Left lung (tissue), 14 donors: ENCODE measurements at places on chromosomes 7 and 10. TPM values are rescaled to one million over a fixed set of nuclear protein-coding genes. Genes with fewer than 3 reads are reported as not detected.

Gene TSPAN33
- 5.5 TPM for polyA plus RNA-seq

Gene CALHM3
- not detected for polyA plus RNA-seq

Gene ITPRID1
- 0.07 TPM for polyA plus RNA-seq

Gene IKZF1
- 2.1 TPM for polyA plus RNA-seq

Gene KCNH2
- 5.3 TPM for polyA plus RNA-seq

Gene TRPV6
- polyA plus RNA-seq, result 6.0 TPM

Gene PTN
- 82.6 TPM for polyA plus RNA-seq

Gene CADPS2
- polyA plus RNA-seq, result 62.4 TPM

Gene MOGAT3
- polyA plus RNA-seq, result 0.10 TPM

DNA sequence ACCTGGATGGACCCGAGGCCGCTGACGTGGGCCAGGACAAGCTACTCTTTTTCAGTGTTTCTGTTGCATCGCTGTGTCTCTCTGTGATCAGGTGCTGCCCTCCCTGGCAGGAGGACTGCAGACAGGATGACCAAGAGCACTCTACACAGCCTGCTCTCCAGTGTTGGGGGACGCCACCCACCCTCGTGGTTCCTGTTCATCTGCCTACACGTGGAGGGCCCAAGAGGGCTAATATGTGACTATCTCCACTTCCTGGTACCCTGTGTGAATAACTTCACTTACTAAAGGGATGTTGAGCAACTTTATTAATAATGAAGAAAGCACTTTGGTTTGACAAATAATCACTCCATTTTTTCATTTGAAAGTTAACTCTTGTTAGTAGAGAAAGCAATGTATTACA is 101.3 kb downstream of the EGFR start:
- DNase-seq, result no peak

DNA sequence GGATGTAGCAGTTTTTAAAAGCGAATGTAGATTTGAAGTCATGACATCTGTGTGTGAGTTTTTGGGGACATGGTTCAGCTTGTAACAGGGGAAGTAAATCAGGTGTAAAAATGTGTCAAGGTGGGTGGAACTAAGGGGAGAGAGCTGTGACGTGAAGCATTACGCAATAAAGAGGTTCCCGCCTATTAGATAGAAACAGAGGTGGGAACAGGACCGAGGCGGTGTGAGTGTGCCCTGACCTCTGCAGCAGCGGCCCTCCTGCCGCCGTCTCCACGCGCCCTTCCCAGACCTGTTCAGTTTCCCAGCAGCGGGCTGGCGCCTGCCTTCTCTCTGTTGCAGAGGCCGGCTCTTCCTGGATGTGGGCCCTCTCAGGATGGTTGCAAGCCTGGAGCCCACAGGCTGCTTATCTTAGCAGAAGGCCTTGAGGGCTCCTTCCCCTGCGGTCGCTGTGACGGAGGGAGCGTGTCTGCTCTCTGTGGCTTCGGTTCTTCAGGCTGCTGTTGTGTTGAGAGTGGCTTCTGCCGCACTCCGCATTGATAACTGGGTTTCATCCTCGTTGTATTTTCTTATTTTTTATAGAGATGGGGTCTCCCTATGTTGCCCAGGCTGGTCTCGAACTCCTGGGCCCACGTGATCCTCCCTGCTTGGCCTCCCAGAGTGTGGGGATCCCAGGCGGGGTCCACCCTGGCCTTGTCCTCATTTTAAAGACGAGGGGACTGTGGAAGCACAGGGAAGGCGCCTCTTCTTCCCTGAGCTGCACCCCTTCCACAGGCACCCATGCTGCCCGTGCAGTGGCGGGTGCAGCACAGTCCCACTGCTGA is 65.0 kb downstream of the DNAJB6 start:
- peak; percentile 74 for DNase-seq

DNA sequence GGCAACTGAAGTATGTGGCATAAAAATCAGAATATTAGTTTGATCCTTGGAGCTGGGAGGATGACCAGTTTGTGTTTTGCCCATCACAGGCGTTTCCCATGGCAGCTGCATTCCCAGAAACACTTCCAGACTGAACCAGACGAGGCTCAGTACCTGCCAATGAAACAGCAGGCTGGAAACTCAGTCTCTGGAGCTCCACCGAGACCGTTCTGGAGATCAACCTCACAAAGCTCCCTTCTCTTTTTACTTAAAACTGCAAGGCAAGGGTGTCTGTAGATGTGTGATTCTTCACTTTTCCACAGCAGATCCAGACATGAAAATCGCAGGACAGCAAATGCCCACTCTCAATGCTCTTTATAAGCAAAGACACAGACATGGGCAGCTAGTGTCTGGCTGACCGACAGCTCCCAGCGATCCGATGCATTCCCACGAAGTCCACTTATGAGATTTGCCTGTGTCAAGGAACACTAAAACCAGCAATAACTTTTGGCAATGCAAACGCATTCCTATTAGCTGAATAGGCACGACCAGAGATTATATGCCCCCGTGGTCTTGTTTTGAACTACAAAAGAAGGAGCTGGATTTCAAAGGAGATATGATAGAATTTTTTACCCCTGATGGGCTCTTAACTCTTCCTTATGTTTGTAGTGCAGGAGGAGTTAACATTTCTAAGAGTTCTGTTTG is 72.6 kb downstream of the ADAM12 start:
- no peak for DNase-seq

DNA sequence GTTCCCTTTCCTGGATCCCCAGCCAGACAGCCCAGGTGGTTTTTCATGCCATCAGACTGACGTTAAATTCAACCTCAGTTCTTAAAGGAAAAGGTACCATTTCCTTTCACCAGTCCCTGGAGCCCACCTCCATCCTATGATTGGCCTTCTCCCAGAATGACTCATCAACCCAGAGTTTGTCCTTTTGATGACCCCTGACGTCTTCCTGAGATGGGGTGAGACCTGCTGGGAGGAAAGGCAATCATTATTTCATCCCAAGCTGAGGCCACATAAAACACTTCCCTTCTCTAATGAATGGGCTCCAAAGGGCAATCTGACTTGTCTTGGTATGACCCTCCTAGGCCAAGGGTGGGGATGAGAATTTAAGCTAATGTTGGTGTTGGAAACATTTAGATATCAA is 750.7 kb downstream of the SUGCT start:
- DNase-seq, result no peak

- no peak for DNase-seq
These were observed 70.4 kb upstream of the ATRNL1 start for GRCh38 chr10:115022733-115023132.

DNA sequence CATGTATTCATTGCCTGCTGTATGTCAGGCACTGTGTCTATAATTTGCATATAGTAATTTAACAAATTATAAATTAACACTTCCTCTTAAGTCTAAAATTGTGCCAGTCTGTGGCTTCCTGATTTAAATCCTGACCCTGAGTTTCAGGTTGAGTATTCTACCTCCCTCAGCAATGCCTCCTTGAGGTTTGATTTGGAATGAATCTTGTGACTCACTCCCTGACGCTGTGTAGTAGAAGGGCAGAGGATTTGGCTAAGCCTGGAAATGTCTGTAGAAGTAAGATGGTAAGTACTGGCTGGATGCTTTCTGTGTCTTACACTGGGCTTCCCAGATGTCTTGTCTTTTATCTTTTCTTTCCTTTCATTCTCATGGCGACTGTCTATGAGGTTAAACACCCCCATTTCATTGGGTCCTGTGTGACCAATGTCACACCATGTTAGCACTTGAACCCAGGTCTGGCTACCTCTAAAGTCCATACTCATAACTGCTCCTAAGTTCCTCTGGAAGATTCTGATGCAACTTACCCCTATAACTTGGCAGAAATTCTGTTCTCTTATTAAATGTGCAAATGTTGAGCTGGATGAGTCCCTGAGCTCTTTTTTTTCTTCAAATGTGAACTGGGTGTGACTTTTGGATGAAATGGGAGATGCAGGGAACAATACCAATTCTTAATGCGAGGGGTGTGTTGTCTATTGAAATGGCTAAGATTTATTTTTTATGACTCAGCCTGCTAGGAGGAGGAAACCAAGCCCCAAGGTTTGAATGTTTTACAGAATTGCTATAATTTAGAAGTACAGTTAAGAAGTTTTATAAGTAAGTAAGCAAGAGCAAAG is 48.5 kb downstream of the PLCE1 start:
- no peak for DNase-seq

DNA sequence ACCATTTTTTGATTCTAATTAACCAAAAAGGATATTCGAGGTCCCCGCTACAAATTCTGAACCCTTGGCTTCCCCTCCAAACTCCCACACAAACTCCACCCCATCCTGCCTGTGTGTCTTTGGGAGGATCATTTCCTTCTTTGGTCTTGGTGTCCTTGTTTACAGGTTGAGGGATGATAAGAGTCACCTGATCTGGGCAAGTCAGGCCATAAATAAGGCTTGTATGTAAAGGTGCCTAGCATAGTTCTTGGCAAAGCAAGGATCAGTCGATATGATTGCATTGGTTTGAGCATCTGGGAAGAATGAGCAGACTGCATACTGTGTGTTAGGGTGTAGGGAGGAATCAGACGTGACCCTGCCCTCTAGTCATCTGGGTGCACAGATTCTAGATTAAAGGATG is 1.6 kb upstream of the SGPL1 start:
- DNase-seq, result no peak

GRCh38 chr10:112160834-112161233 is 22.7 kb downstream of the GPAM start:
- no peak for DNase-seq

DNA sequence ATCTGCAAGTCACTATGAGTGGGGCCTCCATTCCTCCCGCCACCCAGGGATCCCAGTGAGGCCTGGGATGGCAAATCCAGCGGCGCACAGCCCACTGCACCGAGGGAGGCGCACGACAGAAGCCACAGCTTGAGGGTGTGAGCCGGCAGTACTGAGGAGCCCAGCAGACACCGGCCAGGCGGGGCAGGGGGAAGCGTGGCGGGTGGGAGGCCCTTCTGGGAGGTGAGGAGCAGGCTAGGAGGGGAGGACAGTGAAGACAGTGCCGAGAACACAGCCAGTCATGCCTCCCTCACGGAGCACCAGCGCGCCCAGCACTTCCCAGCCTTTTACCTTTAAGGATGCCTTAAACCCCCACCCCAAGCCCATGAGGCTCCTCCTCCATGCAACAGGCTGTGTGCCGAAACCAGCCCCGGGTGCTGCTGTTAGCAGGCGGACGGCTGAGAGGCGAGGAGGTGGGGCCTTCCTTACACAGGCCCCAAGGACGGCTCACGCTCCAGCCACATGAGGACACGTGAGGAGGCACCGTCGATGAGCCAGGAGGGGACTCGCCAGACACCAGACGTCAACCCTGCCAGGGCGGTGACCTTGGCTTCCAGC is 258.5 kb downstream of the PTPRN2 start:
- DNase-seq, result no peak

- DNase-seq, result peak; percentile 56
These were observed 204.6 kb downstream of the ARHGAP21 start for GRCh38 chr10:24518981-24519597.

DNA sequence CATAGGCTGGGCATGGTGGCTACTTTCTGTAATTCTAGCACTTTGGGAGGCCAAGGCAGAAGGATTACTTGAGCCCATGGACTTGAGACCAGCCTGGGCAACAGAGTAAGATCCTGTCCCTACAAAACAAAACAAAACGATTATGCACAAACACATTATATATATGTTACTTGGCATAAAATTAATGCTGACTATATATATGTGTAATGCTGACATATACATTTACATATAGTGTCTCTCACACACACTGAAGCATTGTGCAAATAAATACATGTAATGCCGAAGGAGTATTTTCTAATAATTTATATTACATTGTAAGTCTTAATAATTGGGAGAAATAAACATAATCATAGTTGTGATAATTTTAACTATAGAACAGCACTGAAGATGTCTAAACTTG is 621.8 kb upstream of the ZNF722 start:
- DNase-seq, result no peak

GRCh38 chr7:129828989-129829736 is 123.6 kb downstream of the UBE2H start:
- peak; percentile 62 for DNase-seq

DNA sequence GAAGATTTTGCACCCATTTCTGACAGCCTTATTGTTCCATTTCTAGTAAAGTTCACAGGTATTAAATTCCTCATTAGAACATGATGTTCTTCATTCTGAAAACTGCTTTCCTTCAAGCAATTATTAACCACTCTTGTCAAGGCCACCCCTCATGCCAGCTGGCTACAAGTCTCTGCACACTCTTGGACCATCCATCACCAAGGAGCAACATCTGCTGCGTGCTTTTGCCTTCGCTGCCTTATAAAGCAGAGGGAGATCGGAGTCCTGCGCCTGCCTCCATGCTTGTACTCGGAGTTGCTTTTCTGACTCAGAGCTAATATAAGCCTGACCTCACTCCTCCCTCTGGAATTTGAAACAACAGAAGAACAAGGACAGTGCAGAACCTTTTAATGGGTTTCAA is 529.9 kb upstream of the DPP6 start:
- DNase-seq, result no peak

GRCh38 chr10:20598590-20598989 is 298.5 kb downstream of the NEBL start:
- peak; percentile 57 for DNase-seq

- DNase-seq, result no peak
These were observed 176.6 kb downstream of the GALNT11 start for GRCh38 chr7:152202056-152202455.

GRCh38 chr10:100229819-100230422 is 525 bp upstream of the CHUK start:
- no peak for DNase-seq

- DNase-seq, result no peak
These were observed 490.9 kb downstream of the REEP3 start for GRCh38 chr10:64011912-64012714.

DNA sequence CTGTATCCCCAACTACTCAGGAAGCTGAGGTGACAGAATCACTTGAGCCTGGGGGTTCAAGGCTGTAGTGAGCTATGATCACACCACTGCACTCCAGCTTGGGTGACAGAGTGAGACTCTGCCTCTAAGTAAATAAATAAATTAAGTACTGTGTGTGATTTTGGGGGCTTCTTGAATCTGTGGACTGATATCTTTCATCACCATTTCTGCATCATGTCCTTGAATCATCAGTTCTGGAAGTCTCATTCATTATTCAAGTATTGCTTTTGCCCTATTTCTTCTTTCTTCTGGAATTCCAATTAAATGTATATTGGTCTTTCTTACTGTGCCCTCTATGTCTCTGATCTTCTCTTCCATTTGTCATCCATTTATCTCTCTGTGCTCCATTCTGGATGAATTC is 46.7 kb upstream of the OPN4 start:
- no peak for DNase-seq
